Astrocyte of the hippocampus (primary cell): ENCODE measurements at places on chromosomes 3 and 15.
A peak's percentile ranks its signal among the peaks of the same experiment; 100 is the strongest.

DNA sequence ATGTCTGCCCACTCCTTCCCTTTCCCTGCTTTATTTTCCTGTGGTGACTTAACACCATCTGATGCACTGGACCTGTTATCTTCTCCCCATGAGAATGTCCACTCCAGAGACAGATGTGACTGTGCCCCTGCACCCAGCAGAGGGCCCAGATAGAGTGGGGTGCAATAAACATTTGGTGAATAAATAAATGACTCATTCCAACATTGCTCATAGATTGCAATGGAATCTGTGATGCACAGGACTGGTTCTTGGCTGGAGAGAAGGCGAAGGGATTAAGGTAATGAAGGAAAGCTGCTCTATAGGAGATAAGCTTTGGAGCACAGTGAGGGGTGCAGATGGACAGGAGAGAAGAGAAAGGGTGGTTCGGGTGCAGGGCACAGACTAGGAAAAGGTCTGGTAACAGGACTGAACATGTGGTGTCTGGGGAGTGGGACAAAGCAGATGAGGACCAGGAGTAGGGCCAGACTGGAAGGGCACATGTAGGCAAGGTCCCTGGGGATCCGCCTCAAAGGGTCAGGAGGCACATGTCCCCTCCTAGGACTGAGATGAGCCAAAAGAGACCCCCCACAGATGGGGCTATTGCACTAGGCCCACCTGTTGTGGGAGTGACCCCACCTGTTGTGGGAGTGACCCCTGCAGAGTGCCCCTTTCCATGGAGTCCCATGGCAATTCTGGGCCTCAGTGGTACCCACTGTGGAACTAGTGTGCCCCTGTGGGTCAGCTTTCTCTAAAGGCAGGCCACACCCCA lies 17.5 kb upstream of the POC1A start:
- peak; percentile 50 for DNase-seq

DNA sequence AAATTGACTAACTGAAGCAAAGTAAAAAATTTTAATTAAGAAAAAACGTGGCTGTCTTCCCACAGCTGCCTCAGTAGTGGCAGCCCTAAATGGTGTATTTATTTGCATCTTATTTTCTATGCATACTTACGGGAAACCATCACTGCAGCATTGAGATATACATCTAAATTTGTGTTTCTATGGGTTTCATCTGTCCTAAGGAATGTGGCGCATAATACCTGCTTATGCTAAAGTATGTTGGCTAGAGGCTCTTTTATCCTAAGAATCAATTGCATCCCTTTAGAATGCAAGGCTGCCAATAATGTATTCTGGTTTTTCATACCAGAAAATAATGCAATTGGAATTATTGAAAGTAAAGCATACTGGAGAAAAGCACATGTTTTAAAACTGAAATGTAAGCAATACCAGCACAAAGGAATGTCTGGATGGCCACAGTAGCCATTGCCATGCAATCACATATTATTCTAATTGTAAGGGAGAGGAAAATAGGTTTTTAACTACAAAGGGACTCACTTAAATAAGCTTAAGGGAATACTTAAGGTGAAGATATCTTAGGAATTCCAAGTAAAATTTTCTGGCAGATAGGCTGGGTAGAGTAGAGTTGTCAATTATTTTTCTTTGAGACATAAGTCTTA lies 834.5 kb upstream of the NECTIN3 start:
- peak; percentile 11 for DNase-seq

DNA sequence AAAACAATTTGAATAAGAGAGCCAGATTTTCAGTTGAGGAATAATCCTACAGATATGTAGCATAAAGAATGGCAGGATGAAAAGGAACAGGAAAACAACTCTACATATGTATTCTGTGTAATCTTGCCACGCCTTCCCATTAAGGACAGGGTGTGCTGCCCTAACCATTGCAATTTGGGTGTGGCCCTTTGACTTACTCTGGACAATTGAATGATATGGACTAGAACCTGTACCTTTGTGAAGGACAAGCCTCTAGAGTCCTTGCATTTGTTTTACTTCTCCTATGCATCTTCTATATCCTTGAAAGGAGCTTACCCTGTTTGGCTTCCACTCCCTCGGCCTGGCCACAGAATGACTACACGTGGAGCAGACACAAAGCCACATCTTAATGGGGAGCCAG lies 1261.6 kb upstream of the GBE1 start:
- no peak for DNase-seq

- peak; percentile 56 for DNase-seq
These were observed 221.1 kb downstream of the SLCO3A1 start for GRCh38 chr15:92074646-92075045.

DNA sequence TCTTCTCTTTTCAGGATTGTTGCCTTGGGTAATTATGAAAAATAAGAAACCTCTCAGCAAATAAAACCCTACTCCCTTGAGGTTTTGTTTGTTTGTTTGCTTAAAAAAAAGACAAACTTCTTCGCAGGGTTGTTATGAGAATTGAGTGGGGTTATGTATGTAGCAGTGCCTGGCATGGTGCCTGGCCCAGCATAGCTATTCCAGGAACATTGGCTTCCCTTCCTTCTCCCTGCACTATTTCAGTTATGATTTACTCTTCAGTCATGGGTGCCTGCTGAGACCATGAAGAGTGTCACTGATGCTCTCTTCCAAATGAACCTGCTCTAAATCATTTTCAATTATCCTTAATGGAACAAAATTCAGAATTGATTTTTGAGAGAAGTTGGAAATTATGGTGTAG lies 283.5 kb upstream of the ROPN1 start:
- DNase-seq = peak; percentile 41

DNA sequence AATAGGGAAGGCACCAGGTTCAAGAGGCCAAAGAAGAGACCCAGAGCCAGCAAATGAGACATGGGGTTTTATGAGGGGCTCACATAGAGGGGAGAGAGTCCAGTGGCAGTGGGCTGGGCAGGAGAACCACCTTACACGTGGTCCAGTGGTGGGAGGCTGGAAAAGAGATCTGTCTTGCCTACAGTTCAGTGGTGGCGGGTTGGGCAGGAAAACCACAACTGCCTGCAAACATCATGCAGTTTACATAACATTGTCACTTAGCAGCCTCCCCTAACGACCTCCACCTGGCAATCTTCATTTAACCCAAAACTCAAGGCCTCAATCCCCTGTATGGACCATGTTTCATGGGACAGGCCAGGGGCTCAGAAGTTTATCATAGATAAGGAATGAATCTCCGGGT lies 29.1 kb downstream of the CRYGS start:
- no peak for DNase-seq

- no peak for DNase-seq
These were observed 3.5 kb downstream of the SPATA12 start for GRCh38 chr3:57064001-57064400.

DNA sequence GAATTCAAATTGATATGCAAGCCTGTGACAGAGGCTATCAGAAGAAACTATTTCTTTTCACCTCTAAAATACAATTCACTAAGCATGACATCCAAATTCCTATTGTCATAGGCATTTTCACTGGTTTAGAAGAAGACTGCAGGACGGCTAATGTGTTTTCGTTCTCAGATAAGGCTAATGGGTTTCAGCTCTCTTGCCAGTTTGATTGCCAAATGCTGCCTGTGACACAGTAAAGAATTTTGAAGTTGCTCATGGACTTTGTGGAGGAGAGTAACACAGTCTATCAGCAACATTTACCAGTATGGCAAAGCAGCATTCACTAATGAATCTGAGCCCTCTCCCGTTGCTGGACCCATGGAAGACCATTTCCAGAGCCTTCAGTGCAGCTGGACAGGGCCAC lies 948.1 kb downstream of the FHIT start:
- DNase-seq = peak; percentile 42

DNA sequence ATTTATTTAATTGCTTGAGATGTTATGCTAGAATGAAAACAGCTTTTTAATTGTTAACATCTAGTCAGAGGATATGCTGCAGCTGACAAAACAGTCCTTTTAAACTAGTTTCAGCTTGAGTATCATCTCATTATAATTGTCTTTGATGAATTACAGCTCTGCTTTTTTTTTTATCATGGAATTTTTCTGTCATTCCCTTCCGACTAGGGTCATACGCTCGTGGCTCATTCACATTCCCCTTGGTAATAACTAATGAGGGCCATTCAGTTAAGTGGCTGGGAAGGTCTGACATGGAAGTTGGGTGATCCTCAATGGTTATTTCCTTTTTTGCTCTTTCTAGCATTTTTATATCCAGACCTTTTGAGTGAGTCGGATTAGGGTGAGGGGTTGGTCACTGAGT lies 77.0 kb downstream of the PGPEP1L start:
- DNase-seq = no peak

GRCh38 chr15:31869686-31870307 lies 160.5 kb upstream of the CHRNA7 start:
- no peak for DNase-seq

DNA sequence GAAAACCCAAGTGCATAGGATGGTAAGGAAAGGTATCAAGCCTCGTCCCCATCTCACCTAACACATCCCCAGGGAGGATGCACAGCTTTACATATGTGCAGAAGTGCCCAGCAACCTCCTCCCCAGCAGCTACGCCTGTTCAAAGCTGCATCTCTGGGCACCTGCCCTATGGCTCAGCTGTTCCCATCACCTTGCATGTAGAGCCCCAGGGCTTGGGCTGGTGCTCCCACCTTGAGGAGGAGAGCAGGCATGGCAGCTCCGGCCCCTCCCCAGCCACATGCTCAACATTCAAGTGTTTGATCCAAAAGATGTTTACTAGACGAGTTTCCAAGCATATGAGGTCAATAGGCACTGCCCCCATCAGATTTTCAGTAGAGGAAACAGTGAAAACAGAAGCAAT lies 173.5 kb downstream of the ATP10A start:
- no peak for DNase-seq

DNA sequence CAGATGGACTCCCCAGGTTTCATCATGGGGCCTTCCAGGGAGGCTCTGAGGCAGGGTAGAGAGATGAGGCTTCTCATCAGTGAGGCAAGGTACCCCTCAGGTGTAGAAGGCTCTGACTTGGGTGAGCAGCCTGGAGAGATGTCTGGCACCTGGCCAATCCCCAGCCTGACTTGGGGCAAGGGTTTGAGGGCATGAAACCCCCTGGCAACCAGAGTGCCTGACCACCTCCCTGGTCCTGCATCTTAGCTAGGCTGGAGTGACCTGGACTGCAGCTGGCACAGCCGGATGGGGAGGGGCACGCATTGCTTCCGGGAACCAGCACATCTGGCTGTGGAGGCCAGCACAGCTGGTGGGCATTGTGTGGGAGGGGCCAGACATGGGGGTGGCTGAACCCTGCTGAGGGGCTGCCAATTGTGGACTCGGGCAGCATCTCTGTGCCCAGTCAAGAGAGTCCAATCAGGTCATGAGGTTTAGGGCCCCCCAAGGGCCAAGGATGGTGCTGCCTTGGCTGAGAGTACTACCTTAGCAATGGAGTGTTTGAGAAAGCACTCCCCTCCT lies 1.9 kb downstream of the ZBTB47 start:
- DNase-seq = no peak

- no peak for DNase-seq
These were observed 10.4 kb downstream of the TMEM266 start for GRCh38 chr15:76070192-76070591.

GRCh38 chr3:48727511-48727910 lies 10.5 kb upstream of the IP6K2 start:
- DNase-seq = no peak

DNA sequence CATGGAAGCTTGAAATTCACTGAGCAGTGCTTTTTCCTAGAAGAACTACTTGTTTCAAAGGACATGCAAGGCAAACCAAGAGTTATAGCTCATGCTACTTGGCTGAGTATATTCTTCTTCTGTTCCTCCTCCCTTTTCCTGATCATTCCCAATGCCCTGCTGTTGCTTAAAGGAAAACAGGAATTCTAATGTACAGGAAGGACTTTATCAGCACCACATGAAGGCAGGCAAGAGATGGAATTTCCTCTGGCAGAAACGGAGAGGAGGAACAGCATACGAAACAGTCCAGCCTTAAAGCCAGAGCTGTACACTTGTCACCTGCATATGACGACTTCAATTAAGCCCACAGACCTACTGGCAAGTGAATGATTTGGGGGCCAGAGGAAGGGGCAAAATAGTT lies 15.7 kb downstream of the MEIS2 start:
- no peak for DNase-seq

DNA sequence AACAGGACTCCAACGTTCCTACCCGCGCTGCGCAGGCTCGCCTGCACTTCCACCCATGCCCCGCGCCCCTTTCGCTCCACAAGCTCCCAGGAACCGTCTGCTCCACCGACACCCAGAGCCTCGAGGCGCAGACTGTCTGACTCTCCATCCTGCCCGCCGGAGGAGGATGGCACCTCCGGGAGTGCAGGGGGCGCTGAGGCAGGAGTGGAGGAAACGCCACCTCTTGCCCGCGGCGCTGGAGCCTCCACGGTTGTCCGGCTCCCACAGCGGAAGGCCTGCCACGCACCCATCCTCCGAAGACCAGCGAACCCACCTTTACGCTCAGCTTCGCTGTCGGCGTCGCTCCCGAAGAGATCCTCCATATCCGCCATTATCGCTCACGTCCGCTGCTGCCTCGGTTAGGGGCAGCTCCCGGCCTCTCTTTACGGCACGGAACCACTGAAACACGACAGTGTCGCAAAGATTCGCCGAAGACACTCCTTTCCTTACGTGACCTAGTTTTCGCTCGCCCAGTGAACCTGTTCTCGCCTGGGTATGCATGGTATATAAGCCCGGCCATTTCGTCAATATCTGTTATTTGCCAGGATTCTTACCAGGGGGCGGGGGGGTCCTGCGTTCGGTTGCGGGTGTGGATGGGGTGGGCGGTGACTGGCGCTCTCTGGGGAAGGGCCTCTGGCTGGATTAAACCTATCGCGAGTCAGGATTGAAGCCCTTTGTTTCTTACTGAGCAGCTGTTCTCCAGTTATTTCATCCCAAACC lies at the start of gene LEO1:
Gene LEO1 (minus strand): TSS at position 404 of the 759 bp plus-strand sequence. CDS start 33 bp downstream, at position 371.
- DNase-seq = peak; percentile 97

DNA sequence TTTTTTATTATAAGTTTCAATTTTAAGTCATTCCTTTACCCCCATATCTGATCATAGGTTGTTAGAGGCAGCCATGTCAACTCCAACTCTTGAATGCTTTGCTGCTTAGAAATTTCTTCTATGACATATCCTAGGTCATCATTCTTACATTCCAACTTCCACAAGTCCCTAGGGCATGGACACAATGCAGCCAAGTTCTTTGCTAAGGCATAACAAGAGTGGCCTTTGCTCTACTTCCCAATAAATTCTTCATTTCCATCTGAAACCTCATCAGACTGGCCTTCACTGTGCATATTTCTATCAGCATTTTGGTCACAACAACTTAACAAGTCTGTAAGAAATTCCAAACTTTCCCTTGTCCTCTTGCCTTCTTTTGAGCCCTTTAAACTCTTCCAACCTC lies 28.5 kb downstream of the TRIM42 start:
- no peak for DNase-seq
